ENCODE measurements at places on chromosomes 5 and 9. TPM values are rescaled to one million over a fixed set of nuclear protein-coding genes. Genes with fewer than 3 reads are reported as not detected.
A peak's percentile ranks its signal among the peaks of the same experiment; 100 is the strongest.

ZNF462 gene
- total RNA-seq: 18.1 TPM

GRCh38 chr5:6140219-6140618, 238.1 kb downstream of the MED10 start:
- no peak overlapping the region for H3K4me3 ChIP-seq
- no peak for DNase-seq
- no peak overlapping the region for H3K27ac ChIP-seq
- no peaks in the 10 kb centered on the region for H3K4me1 ChIP-seq
- no peaks in the 10 kb centered on the region for H3K36me3 ChIP-seq

DNA sequence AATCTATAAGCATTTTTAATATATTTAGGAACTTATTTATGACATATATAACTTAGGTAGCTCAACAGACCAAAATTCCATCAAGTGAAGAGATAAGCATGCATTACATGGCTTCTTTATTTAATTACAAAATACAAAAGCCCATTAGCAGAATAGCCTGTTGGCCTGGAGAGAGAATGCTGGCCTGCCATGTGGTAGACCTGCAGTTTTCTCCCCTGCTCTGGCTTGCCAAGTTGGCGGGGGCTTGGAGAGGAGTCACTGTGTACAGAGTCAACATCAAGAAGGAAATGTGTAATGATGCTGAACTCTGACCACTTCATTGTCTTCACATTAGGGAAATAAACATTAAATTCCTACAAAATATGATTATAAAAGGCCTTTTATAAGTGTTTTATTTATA, 69.8 kb upstream of the CNTLN start:
- no peaks in the 10 kb centered on the region for H3K27me3 ChIP-seq
- H3K27ac ChIP-seq: no peak overlapping the region
- H3K4me3 ChIP-seq: no peak overlapping the region
- no peaks in the 10 kb centered on the region for H3K36me3 ChIP-seq
- DNase-seq: no peak

GRCh38 chr5:73901043-73901442, 275.0 kb downstream of the ARHGEF28 start:
- no peaks in the 10 kb centered on the region for H3K36me3 ChIP-seq
- H3K27me3 ChIP-seq: no peaks in the 10 kb centered on the region
- H3K4me3 ChIP-seq: peak overlapping the region; percentile 13
- H3K27ac ChIP-seq: no peak overlapping the region

DNA sequence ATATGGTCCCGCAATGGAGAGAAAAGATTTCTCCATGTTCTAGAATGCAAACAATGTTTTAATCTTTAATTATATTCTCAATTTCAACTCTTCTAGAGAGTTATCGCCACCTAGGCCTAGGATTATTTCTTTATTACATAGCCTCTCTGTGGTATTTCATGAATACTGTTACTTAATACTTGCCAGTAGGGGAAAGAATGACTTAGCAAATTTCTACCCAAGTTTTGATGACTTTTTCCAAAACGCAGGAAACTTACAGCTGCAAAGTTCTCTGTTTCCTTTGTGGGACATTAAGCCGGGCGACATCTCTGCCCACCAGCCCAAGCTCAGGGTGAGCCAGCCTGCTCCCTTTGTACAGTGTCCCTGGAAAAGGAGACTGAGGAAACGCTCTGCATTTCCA, 73.8 kb downstream of the MED27 start:
- H3K36me3 ChIP-seq: no peaks in the 10 kb centered on the region
- no peaks in the 10 kb centered on the region for H3K27me3 ChIP-seq
- no peak overlapping the region for H3K4me3 ChIP-seq
- DNase-seq: no peak
- peaks cover 18% of the 10 kb centered on the region for H3K4me1 ChIP-seq
- H3K27ac ChIP-seq: no peak overlapping the region

Measured in HCT116 (cell line).